ENCODE measurements at places on chromosomes 5 and 9.

DNA sequence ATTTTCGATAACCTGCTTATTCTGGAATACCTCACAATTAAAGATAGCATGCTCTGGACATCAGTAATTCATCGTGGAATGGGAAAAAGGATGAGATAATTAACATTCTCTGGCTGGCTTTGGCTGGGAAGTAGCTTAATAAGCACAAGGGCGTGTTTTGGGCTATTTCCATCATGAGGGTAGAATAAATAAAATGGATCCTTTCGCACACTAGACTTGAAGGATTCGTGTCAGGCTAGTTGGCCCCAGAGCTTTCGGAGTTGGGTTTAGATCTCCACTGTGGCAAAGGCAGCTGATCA lies 151.2 kb upstream of the ADRA1B start:
- no peak for DNase-seq

DNA sequence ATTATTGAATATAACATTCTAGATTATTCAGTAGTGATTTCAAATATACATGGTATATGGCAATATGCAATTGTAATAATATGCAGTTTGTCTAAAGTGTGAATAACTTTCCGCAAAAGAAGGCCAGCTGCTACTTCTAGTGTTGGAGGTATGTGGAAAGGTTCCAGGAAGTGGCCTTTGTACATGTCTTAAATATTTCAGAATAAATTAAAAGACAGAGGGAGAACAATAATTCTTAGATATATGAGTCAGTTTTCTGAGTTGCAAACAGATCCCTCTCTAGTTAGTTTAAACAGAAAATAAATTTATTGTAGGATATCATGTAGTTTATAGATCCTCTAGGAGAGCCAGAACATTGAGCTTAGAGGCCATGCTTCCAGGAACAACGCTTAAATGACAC lies 210.8 kb upstream of the ELL2 start:
- no peak for DNase-seq

DNA sequence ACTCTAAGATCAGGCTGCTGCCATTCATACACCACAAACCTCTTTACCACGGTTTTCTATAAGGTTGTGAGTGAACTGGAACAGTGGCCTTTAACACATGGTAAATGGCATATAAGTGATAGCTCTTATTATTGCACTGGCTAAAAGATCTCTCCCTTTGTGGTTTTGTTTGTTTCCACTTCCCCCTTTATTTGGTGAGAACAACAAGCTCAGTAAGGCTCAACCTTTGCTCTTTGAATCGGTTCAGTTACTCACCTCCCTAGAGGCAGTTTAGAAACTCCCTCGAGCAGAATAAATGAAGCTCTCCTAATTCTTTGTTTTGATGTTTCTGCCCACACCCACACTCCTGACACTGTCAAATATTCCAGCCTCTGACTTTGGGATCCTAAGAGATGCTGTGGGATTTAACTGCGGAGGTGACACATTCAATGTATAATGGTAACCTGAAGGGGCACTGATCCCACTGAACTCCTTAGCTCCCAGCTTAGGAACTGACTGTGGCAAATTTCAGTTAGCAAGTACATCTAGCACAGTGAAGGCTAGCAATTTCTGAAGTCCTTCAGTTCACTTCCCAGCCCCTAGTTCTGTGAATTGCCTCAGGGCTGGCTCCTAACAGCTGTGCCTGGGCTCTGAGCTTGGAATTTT lies 22.5 kb upstream of the RAD23B start:
- no peak for DNase-seq

DNA sequence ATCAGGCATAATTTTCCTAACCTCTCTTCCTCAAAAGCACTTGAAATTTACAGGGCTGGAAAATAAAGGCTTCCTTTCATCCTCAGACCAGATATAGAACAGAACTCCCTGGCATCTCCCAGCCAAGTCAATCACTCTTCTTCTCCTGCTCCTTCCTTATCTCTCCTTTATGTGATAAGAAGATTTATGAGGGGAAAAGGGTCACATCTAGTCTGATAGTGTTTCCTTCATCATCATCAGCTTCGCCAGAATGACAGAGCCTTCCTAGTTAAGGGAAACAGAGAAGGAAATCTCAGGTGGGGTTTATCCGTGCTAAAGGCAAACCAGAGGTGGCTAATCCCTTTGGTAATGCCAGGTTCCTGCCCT lies 36.2 kb downstream of the LIX1 start:
- DNase-seq, result no peak

DNA sequence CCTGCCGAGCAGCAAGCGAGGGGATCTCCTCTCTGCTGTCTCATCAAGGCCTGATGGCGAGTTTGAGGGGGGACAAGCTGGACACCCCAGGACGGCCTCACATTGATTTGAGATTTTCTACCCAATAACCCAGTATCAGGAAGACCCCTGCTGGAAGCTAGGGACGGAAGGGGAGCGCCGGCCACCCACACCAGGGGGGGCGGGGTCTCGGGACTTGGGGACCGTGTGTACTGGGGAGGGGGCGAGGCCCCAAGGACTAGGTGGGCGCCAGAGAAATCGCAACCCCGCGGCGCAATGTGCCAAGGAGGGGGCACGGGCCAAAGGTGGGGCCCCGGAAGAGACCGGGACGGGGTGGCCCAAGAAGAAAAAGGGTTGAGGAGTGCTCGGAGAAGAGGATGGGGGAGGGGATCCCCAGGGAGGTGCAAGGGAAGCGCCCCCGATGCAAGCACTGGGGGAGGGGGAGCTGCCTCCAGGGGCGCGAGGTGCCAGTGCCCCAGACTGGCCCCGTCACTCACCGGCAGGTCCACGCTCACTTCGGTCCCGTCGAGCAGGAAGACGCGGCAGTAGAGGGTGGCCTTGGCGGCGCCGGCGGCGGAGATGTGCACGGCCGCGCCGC lies 1.1 kb downstream of the EPB41L4B start:
- DNase-seq, result no peak

- DNase-seq, result no peak
Observed at GRCh38 chr5:3365501-3366215, 230.0 kb upstream of the IRX1 start.

DNA sequence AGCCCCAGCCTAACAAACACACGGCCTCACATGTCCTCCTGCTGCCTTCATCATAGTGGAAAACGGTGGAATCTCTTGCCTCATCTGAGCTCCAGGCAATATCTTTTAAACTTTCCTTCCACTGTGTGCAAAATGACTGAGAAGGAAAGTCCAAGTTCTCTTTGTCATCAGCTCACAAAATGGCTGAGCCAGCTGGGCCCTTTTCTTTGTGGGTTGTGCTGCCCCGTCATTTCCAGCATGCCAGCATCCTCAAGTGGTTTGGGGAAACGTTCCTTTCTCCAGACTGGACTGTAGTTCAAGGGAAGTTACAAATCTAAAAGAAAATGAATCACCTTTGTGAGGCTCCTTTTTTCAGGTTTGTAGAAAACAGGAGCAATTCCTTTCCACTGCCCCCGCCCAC lies 171.1 kb upstream of the FSTL4 start:
- no peak for DNase-seq

GRCh38 chr9:68627594-68627993 lies 77.4 kb upstream of the PIP5K1B start:
- DNase-seq, result no peak

DNA sequence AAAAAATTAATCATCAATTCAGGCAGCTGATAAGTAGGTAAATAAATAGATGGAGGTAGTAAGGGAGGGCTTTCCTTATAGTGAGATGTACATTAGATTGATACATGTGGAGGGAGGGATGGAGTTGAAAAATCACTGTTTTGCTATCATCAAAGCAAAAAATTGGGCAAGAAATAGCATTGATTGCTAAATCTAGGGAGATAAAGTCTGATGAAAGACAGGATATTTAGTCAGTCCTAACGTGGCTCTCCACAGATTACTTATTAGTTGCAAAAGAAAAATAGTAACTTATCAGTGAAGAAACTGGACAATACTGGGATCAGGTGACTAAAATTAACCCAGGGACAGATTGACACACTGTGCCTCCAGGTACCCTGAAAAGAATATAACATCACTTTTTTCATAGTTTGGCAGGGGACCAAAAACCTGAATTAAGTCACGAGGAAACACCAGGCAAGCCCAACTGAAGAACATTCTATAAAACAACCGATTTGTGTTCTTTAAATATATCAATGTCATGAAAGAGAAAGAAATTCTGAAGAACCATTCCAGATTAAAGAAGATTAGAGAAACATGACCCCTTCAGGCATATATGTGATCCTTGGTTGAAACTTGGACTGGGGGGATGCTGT lies 27.1 kb upstream of the GOLPH3 start:
- no peak for DNase-seq

GRCh38 chr5:160699301-160699700 lies 152.7 kb downstream of the ATP10B start:
- no peak for DNase-seq

Measured in HFF-Myc (cell line).